ENCODE measurements at places on chromosomes 3 and 15.

DNA sequence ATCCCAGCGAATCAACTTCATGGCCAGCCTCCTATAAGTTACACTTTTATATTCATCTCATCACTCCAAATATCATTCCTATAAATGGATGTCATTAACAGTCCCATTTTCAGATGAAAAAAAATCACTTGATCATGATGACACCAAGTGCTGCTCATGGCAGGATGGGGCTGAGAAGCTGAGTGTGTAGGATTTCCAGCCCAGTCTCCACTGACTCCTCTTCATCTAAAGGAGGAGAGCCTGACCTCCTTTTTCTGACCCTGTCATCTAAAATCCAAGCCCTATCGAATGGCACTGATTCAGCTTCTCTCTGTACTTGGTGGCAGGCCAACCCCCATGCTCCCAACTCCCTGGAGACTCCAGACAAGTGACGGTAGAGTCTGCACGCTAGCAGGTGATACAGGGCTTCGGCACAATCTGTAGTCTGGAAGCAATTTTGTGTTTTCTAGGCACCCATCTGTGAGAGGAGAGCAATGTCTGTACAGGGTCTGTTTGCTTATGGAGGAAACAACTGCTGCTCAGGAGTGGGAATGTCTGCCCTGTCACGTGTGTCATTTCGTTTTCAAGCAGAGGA is 103.2 kb downstream of the EPHB1 start:
- no peak for DNase-seq

DNA sequence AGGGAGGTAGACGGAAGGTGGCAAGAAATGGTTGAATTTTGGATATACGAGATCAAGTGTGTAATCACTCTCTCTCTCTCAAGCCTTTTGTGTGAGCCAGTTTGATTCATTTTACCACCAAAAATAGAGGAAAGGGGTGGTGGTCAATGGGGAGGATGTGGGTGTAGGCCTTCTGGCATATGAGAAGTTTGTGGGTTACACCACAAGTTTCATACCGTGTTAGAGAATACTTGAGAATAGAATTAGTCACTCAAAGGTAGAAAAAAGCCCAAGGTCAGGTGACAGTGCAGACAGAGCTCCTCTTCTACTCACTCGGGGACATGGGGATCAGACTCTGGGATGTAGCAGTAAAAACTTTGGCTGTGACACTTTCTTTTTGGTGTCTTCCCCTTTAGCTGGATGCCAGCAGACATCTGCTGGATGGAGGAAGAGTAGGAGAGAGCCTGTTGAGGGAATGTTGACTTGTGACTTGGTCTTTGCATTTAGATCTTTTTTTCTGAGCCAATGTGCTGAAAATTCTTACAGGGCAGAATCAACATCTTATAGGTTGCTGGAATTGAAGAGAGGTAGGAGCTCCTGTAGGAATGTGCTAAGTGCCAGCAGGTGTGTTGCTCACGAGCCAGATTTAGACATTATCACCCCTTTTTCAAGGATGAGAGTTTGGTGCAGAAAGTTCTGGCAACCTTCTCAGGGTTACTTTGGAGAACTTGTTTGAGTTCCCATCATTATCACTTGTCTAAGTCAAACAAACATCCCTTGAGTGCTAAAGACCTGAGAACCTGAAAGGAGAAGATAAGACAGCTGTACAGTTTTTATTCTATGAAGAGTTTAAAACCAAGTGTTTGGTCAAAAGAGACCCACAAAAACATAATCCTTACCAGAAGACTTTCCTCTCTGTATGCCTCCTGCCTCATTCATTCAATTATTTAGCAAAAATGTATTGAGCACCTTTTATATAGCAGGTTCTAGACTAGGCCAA is 43.9 kb upstream of the RYK start:
- DNase-seq: peak; percentile 87

DNA sequence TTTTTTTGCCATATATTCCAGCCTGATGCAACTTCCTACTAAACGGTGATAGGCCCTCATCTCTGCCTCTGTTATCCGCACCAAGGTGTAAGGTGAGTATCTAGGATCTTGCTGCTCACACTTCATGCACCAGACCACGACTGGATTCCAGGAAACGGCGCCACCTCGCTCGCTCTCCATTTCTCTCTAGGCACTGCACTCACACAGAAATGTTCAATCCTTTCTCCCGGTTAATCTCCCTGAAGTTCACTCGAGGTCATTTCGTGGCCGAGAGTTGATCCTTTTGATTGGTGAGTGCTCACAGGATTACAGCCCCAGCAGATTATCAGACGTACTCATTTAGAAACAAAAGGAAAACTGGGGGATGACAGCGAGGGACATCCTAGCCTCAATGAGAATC is 28.1 kb downstream of the MCF2L2 start:
- DNase-seq: no peak

DNA sequence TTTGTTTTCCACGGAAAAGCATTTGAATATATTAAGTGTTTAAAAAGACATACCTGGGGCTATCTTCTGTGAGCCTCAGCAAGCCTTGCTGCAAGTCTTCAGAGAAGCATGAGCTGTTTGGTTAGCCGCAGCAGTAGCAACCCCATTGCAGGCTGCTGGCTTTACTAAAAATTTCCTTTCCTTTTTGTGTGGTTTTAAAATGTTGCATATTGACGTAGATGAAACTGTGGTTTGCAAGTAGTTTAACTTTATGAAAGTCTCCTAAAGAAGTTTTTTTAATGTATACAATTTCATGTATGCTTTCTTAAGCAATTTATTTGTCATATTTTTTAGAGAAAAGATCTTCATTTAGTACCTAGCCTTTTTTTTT is at the start of gene GPR171:
Gene GPR171, minus strand, starts transcription at position 166 of the 370 bp plus-strand sequence. CDS start 3,830 bp downstream, outside the sequence.
- peak; percentile 76 for DNase-seq

DNA sequence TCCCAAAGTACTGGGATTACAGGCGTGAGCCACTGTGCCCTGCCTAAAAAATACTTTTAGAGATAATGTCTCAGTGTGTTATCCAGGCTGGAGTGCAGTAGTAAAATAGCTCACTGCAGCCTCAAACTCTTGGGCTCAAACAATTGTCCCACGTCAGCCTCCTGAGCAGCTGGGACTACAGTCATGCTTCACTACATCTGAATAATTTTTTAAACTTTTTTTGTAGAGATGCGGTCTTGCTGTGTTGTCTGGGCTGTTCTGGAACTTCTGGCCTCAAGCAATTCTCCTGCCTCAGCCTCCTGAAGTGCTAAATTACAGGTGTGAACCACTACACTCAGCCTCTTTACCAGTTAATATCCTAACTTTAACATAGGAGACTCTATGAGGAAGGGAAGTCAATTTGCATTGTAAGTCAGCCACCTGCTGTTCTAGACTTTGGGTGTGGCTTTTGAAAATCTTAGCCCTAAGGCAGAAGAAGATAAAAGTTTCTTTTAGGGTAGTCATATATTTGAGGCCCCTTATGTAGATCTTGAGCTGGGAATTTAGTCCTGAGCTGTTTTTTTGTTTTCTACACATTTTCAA is 78.2 kb upstream of the RASGRP1 start:
- DNase-seq: no peak

DNA sequence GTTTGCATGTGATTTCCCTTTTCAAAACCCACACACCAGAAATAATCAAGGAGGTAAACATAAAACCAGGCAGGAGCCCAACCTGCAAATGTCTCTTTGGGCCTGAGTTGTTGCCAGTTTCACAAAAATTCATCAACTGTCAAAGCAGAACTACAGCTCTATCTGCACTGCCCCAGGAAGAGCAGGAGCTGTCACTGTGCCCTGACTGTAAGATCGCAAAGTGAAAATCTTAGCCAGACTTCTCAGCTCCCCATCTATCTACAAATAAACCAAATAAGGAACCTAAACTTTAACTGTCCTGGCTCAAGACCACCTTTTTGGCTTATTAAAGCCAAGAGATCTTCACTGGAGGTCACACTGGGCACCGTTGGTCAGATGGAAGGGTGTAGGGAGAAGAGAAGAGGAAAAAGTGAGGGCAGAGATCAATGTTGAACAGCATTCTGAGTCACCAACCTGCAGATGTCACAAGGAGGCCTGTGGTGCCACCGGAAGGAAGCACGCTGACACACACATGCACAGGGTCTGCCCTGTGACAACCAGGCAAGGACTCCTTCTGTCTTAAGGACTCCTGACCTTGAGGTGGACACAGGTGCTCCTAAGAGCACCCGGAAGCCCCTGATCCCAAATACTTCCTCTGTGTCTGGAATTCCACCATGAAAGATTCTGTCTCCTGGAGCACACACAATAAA is 58.7 kb downstream of the RPN1 start:
- DNase-seq: no peak

GRCh38 chr15:99096894-99097426 is 7.9 kb upstream of the SYNM start:
- DNase-seq: no peak

GRCh38 chr15:91304786-91305185 is 204.7 kb downstream of the SV2B start:
- no peak for DNase-seq

DNA sequence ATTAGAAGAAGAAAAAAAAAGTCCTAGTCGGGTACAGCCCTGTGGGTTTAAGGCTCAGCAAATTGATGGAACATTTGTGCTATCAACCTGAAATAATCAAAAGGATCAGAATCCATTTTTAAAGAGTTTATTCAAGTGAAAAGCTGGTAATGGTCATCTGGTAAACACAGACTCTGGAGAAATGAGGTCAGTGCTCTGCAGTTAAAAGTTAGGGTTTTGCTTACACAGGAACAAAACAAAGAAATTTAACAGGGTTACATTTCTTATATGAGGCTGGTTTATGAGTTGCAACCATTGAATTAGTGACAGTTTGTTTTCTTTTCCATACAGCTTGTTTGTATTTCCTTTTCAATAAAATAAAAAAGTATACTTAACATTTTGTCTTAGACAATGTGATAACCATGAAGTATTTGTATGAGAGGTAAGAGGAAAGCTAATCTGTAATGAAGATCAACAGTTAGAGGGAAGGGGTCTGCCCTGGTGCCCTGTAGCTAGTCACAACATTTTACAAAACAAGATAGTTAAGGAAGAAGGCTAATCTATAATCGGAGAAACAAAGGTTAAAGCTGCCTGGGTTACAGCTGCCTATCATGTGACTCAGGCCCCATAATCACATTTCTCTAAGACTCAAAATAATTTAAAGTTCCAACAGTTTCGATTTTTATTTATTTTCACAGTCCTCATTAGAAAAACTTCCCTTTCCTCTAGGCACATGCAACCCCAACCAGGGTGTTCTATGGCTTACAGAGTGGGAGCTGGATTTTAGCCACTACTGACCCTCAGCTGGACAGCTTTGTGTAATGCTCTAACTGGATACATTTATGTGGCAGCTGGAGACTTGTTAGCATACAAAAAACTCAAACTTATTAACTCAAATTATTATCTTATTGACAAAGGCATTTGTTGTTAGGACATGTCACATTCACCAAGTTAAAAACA is 98.1 kb upstream of the ACP3 start:
- DNase-seq: no peak

- DNase-seq: no peak
These were observed 80.7 kb downstream of the COL6A5 start for GRCh38 chr3:130426206-130426605.

- DNase-seq: no peak
These were observed 18.1 kb downstream of the ALS2CL start for GRCh38 chr3:46675426-46675825.

- no peak for DNase-seq
These were observed 17.6 kb downstream of the CD200R1L start for GRCh38 chr3:112829046-112829445.

DNA sequence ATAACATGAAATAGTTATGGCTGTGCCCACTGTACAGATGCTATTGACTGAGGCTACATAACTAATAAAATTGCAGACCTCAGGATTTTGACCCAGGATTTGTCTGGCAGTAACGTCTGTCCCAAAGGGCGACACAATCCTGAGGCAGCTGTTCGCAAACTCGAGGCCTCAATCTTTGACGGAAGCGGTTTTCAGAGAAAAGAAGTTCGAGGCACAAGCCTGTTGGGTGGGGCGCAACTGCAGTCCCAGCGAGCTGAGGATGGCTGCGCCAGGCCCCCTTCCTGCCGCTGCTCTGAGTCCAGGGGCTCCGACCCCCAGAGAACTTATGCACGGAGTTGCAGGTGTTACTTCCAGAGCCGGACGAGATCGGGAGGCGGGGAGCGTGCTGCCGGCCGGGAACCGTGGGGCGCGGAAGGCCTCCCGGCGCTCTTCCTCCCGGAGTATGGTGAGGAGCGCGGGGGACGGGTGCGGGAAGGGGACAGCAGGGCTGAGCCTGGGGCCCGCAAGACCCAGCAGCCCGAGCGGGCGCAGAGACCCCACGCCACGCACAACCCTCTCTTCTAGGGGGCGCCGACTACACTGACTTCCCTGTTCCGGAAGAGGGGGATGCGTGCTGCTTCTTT is at the start of gene PARP15:
Gene PARP15, plus strand, starts transcription at position 242 of the 623 bp plus-strand sequence. Its CDS starts 18 bp downstream, at position 260.
- peak; percentile 13 for DNase-seq

DNA sequence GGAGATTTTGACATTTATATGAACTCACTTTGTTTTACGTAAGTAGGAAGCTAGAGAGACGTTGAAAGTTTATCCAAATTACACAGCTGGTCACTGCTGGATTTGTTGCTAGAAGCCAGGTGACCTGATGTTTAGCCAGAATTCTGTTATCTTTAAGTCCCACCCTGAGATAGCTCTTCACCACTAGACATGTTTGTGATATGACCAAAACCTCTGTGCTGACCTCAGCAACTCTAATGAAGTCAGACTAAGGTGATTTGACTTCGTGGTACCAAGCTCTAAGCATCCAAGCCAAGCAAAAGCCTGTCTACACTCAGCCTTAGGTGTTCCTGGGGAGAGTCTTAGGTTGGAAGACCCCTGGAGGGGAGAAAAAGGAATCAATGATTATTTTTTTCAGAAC is 102.4 kb downstream of the ARRDC4 start:
- no peak for DNase-seq

DNA sequence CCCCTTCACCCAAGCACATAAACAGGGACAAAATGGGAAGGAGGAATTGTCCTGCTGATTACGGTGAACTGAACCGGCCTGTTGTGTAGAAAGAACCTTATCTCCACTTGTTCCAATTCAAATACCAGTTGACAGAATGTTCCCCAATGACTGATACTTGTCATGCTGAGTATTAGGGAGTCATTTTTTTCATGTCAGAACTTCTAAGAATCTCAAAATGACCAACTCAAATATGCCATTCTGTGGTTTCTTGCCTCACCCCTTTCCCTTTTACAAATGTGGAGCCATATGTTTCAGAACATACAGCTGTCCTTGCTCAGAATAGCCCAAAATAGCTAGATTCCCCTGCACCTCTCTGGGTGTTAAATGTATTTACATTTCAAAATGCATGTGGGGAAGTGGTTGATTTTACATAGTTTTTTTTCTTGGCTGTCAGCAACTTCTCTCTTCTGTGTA is 405.9 kb upstream of the TBL1XR1 start:
- no peak for DNase-seq

All from CD4-positive, CD25-positive, alpha-beta regulatory T cell (primary cell).